HS-27A (cell line): ENCODE measurements at places on chromosomes 7 and 10.

DNA sequence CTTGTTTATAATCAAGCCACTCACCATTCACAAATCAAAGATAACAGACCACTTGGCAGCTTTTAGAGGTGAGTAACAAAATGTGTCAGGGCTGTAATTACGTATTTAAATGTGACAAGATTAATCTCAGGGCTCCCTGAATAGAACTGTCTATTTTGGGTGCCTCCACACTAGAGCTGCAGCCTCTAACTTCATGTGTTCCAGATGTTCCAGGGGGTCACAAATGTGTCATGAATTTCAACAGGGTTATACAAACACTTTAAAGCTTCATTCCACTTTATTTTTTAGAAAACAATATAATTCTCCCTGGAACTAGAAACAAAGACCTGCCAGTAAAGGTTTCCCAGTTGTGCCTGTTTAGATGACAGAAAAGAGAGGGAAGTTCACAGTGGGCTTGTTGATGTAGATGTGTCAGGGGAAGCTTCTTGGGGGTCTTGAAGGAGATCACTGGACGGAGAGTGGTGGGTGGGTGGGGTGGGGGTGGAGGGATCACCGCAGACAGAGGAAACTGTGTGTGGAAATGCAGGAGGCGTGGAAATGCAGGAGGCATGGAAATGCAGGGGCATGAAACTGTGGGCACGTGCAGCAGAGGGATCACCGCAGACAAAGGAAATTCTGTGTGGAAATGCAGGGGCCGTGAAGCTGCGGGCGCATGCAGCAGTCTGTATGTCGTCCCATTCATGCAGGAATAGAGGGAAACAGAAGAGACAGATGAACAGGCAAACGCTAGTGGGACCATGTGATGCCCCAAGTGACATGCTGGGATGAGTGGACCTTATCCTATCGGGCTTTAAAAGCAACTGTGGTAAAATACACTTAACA is 42.0 kb upstream of the TRIL start:
- no peak for DNase-seq

DNA sequence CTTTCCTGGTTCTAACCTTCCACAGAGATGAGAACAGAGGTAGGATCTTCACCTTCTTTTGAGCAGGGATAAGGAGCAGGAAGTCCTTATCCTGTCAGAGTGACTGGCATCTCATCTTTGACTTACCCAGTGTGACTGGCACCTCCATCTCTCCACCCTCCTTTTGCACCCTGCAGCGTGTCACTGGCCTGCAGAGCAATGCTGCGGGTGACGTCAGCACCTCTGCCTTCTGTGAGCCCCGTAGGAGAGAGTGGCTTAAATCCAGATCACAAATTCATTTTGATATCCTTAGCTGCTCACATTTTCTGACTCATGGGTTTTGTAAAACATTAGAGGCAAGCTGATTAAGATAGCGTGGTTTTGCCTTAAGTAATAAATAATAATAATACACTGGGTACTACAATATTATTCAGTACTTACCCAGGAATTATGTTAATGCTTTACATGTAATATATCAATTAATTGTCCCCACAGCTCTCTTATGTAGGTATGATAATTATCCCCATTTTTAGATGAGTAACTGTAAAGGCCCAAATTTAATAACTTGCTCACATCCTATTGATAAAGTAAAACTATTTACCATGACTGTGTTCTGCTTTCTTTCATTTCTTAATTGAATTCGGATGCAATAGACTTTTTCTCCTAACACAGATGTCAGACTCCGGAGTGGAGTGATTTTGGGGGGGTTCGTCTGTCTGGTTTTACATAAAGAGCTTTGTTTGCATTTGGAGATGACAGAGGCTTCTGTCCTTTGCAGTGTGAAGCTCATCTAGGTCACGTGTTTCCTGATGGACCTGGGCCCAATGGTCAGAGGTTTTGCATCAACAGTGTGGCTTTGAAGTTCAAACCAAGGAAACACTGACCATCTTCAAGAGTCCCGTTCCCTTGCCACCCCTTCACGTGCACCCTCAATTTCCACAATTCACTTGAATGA is 24.9 kb downstream of the MSRB2 start:
- no peak for DNase-seq

GRCh38 chr7:121344093-121344492 is 15.3 kb downstream of the WNT16 start:
- DNase-seq: no peak

- no peak for DNase-seq
These were observed 8.3 kb upstream of the ASZ1 start for GRCh38 chr7:117435475-117436043.

DNA sequence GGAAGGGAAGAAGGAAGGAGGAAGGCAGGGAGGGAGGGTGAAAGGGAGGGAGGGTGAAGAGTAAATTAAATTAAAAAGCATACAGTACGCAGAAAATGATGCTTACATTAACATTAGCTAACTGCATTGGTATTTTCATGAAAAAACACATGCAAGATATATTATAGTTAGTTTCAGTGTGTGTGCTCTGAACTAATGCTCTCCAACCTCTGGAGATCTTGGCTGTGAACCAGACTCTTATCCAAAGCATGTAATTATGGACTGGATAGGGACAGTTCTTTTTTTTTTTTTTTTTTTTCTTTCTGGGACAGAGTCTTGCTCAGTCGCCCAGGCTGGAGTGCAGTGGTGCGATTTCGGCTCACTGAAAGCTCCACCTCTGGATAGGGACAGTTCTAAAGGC is 357.0 kb downstream of the FRMD4A start:
- no peak for DNase-seq
